ENCODE measurements at places on chromosomes 7 and 10. TPM values are rescaled to one million over a fixed set of nuclear protein-coding genes. Genes with fewer than 3 reads are reported as not detected.

GRCh38 chr7:150401861-150402631, 22.9 kb downstream of the ZNF775 start:
- no peak for DNase-seq

GRCh38 chr7:27212497-27213432, 12.9 kb upstream of the HOXA13 start:
- DNase-seq = no peak

GRCh38 chr7:4884164-4884563, 648 bp upstream of the RADIL start:
- no peak for DNase-seq

DNA sequence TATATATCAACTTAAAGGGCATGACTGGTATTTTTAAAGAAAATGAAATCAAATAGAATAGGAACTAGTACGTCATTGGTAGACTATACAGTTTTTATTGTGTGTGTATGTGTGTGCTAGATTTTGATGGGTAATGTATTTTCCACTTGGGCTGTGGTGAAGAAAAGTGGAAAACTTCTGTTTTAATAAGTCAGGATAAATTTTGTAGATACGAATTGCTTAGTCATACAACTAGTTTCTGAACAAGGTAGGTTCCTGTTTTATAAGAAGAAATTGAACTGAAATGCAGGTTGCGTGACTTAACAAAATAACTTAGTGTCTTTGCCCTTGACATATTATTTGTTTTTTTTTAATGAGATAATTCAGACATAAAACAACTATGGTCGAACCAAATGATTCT, 24.3 kb downstream of the UBN2 start:
- no peak for DNase-seq

GRCh38 chr10:8146650-8147049, 92.2 kb downstream of the GATA3 start:
- DNase-seq = no peak

- DNase-seq = no peak
Measured at GRCh38 chr10:119301397-119301796, 94.0 kb downstream of the GRK5 start.

Gene CALY
- total RNA-seq = not detected
